ENCODE measurements at places on chromosomes 5 and 9.

- peak; percentile 67 for DNase-seq
These were observed 775.8 kb downstream of the EFNA5 start for GRCh38 chr5:106894964-106895363.

DNA sequence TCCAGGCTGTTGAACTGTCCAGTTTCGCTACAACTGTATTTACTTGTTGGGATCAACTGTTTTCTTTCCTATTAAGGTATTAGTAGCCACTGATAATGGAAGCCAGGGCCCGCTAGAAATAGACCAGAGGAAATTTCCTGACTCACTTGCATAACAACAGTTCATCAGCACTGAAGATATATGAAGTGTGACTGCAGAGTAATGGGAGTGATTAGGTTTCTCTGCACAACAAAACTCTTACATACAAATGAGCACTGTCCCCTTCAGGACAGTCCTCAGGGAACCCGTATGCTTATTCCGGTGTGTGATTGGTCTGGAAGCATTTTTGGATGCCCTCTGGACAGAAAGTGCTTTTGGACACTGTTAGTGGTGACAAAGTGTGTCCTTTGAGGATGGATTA is 55.3 kb downstream of the LIX1 start:
- no peak for DNase-seq

GRCh38 chr5:95565280-95565920 is 10.5 kb downstream of the ARSK start:
- no peak for DNase-seq

- DNase-seq, result no peak
These were observed 155.8 kb upstream of the SMIM23 start for GRCh38 chr5:171629628-171630349.

GRCh38 chr9:21153336-21154017 is 11.8 kb upstream of the IFNW1 start:
- peak; percentile 33 for DNase-seq

DNA sequence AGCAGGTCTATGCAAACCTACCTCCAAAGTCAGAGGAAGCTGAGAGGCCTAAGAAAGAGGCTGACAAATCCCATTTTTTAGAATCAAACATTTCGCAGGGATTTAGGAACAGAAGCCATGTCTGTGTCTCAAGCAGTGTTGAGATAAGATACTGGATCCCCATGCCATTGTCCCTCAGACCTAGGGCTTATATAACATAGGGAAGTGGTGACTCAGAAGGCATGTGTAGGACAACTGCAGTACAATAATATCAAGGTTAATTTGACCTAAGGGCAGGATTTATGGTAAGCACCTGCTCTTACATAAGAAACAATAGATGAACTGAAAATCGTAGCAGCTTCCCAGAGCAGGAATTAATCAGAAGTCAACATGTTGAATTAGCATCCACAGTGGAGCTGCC is 459.4 kb downstream of the ANXA1 start:
- DNase-seq, result no peak

DNA sequence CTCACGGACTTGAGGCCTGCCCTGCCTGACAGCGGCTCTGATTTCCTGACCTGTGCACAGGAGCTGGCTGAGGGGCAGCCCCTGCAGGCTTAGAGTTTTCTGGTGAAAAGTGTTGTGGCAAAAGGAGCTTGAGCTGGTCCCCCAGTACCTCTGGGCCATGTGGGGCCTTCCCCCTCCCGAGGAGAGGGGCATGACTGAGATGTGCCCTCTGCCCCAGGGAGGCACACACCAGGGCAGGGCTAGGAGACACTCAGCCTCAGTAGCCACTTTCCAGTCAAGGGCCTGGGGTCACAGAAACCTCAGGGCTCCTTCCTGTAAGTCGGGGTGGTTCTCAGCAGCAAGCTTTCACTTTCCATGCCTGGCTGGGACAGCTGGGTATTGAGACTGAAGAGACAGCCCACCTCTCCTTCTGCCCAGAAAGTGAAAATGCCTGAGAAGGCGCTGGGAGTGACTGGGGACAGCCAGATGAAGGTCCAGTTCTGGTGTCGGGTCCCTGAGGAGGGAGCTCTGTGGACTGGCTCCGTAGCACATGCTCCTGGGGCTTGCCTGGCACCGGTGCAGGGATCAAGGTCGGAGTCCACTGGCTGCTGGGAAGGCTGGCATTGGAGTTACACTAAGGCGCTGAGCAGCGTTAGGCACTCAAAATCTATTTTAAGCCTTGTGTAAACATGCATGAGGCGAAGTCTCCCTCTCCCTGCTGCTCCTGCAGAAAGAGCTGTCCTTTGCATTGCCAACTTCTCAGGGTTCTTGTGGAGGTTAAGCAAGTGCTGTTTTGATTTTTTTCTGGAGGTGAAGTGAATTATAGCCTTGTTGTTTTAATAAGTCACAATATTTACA is 394.9 kb downstream of the GADD45G start:
- DNase-seq, result no peak

DNA sequence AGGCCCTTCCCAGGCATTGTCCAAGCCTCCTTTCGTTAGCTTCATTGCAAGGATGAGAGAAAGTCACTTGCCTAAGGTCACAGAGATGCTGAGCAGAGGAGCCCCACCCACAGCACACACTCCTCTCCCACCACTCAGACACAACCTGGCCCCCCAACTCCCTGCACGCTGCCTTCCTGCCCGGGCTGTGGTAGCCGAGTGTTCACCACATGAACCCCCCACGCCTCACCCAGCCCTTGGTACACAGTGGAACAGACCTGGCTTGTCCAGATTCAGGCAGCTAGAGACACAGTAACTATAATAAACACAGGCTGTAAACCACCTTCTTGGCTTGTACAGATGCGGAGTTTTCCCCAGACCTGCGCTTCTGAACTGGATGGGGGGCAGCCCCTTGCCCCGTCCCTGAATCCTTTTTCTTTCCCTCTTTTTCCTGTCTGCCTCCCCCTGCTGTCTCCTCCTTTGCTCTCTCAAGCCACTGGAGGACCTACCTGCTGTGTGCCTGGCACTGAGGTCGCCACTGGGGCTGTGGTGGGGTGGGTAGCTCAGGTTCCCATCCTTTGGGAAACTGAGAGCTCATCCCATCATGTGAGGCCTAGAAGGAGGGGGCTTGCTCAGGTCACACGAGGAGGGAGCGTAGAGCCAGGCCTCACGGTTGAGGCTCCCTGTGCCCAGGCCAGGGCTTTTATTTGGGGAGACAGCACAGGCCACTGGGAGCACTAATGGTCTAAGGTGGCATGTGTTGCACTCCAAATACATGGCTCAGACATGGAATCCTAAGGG is 55.7 kb upstream of the SYNPO start:
- no peak for DNase-seq

GRCh38 chr9:92245005-92245797 is 48.3 kb downstream of the IARS1 start:
- no peak for DNase-seq

DNA sequence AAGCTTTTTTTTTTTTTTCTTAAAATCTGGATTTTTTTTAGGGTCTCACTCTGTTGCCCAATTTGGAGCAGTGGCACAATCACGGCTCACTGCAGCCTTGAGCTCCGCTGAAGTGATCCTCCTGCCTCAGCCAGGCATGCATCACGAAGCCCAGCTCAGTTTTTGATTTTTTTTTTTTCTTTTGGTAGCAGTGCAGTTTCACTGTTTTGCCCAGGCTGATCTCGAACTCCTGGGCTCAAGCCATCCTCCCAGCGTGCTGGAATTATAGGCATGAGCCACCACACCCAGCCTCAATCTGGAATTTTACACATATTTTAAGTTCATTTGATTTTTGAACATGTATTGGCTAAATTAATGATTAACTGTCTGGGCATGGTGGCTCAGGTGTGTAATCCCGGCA is 36.3 kb downstream of the TRIO start:
- no peak for DNase-seq

- no peak for DNase-seq
These were observed 68.2 kb upstream of the RAD23B start for GRCh38 chr9:107214915-107215314.

GRCh38 chr9:84943482-84944050 is 274.0 kb downstream of the NTRK2 start:
- DNase-seq, result no peak

- DNase-seq, result no peak
These were observed 75.8 kb downstream of the AOPEP start for GRCh38 chr9:94802251-94802650.

DNA sequence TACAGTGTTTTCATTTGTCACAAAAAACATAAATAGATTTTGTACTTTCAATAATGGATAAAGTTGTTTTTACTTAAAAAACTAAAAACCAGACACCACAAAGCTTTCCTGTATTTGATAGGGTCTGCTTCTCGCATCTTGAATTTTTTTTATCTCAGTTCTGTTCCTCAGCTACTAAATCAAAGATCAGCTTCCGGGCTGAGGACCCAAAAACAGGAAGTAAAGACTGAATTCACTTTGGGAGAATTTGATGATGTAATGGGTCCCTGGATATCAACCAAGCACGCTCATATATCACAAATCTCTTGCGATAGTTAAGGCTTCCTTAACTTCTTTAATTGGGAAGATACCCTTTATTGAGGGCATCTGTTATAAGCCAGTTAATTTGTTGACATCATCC is 24.1 kb downstream of the ITK start:
- peak; percentile 6 for DNase-seq

GRCh38 chr5:180215783-180216630 is 7.0 kb upstream of the RASGEF1C start:
- DNase-seq, result no peak

- no peak for DNase-seq
These were observed 166.8 kb downstream of the PAX5 start for GRCh38 chr9:36867241-36867640.

DNA sequence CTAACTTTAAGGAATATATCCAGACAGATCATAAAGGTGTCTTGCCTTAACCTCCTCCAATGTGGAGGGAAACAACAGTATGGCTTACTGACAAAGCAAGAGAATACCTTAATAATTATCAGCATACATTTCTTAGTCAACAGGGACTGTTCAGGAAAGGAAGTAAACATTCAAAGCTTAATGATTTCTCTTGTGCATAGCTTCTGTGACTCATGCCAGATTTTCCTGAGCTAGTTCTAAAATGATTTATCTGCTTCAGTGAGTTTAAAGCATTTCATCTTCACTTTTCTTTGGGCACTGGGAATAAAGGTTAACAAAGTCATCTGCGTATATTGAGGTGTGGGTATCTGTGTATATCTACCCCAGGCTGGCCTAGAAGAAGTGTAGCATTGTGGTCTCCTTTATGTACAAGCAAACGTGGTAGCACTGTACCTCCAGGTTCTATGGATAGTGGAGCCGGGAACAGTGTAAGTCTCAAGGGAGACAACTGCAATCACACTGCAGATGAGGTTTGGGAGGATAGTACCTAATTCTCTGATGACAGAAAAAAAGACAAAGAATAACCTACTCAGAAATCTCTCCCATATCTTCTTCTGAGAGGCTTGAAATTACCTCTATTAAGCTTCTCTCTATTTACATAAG is 284.1 kb downstream of the HCN1 start:
- DNase-seq, result no peak

GRCh38 chr5:146626936-146627335 is 110.9 kb upstream of the GPR151 start:
- DNase-seq, result no peak

DNA sequence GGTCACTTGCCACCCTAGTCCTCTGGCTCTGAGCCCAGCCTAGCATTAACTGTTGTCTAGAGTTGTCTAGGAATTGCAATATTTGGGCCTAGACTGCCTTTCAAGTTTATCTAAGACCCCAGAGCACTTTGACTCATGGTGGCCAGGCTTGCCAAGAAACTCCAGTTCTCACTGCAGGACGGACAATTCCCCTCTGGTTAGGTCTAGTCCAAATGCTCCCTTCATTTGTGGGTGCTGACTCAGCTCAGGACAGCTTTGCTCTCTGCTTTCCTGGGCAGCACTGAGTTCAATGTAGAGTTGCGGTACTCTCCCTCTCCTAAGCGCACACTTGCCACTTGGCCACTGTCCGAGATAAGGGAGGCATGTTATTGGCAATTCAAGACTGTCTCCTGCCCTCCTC is 619.4 kb downstream of the TLE1 start:
- no peak for DNase-seq

- DNase-seq, result no peak
These were observed 141.0 kb downstream of the DCP2 start for GRCh38 chr5:113117543-113118115.

DNA sequence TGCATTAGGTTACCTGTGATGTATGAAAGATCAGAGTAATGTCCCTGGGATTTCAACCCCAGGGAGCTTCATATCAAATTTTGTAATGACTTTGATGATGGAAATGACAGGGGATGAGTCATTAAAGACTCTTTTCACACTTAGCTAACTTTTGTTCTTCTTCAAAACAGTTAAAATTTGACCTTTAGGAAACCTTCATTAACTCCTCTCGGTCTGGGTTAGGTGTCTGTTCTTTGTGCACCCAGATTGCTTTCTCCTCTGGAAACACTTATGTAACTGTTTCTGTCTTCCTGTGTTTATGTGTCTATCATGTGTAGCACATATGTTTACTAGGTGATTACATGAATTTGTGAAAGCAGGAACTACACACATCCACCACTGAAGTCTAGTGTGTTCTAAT is 1.6 kb downstream of the SRFBP1 start:
- DNase-seq, result no peak

GRCh38 chr5:7010591-7010990 is 297.4 kb downstream of the TENT4A start:
- no peak for DNase-seq

GRCh38 chr5:109863752-109864151 is 174.0 kb downstream of the MAN2A1 start:
- no peak for DNase-seq

- no peak for DNase-seq
These were observed 3.8 kb downstream of the TMEM8B start for GRCh38 chr9:35832814-35833213.

- DNase-seq, result no peak
These were observed 13.0 kb upstream of the RASGEF1C start for GRCh38 chr5:180222056-180222455.

DNA sequence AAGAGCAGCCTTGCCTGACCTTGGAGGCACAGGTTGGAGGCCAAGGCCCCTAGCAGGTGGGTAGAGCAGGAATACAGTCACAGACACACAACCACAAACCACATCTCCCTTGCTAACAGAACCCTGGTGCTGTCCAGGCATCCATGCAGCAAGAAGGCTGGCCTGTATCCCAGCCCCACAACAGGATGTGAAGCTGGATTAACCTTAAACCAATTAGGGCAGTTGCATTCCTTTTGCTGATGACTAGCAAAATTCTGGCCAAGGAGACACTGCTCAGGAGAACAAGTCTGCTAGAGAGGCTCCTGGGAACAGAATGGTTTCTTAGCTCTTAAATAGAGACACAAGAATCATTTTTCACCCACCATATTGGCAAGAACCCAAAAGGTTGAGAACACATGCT is 97.8 kb downstream of the C5orf15 start:
- DNase-seq, result no peak

- DNase-seq, result no peak
These were observed 81.6 kb upstream of the TNFAIP8 start for GRCh38 chr5:119274030-119274766.

- DNase-seq, result no peak
These were observed 3.7 kb downstream of the PHF24 start for GRCh38 chr9:34961574-34962490.

DNA sequence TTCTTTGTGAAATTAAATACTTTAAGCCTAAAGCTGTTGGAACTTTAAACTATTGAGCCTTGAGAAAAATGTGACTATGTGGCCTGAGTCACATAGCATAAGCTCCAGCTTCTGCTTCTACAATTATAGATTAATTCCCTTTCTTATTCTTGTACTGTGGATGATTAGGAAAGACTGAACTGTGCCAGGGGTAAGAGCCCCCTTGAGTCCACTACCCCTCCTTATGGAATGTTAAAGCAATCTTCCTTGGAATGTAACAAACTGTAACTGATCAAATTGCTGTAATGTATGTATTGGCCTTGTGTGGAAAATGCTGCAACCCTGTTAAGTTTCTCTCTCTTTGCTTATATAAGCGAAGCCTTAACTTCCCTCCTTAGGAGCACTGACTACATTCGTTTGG is 273.2 kb downstream of the FAM170A start:
- no peak for DNase-seq

Measured in GF-D8 (cell line).